Sigmoid colon (tissue), 7 donors: ENCODE measurements at places on chromosomes 2 and 18. TPM values are rescaled to one million over a fixed set of nuclear protein-coding genes. Genes with fewer than 3 reads are reported as not detected.

BOLA3 gene
- total RNA-seq: 26.1 TPM

CXCR1 gene
- total RNA-seq: not detected

SH2D6 gene
- total RNA-seq: not detected

GRCh38 chr2:64021578-64021977 lies 2.4 kb upstream of the VPS54 start:
- H3K27ac ChIP-seq: no peak overlapping the region
- DNase-seq: no peak
- no peaks in the 10 kb centered on the region for H3K27me3 ChIP-seq
- H3K36me3 ChIP-seq: no peaks in the 10 kb centered on the region
- H3K4me3 ChIP-seq: no peak overlapping the region

DNA sequence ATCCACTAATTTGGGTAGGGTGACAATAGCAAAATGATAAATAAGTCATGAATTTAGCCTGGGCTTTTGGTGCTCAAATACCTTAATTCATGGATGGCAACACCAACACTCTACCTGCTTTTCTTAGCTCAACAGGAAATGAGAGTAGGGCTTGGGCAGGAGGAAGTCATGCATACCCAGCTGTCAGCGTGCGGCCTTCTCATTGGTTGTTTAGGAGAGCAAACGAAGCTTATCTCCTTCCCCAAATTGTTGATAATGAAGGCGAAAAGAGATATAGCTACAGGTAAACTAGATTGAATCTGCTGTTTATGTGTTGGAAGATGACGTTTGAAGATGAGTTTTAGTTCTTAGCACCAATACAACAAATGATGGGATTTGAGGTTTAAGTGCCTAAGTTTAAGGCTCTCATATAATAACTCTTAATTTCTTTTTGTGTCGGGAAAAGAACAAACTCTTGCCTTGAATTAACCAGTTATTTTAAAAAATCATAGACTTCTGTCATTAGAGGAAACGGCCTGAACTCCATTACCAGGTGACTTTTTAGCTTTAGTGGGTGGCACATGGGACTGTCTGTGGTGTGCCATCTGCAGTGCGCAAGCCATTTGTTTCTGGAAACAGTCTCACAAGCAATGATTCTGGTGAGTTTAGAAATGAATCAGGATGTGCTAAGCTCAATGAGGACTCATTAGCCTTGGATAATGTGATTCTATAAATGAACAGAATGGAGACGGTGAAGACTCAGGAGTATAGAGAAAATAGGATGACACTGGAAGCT lies 19.8 kb downstream of the MAP4K4 start:
- no peak overlapping the region for H3K4me3 ChIP-seq
- H3K4me1 ChIP-seq: peaks cover 20% of the 10 kb centered on the region
- H3K27ac ChIP-seq: no peak overlapping the region
- no peaks in the 10 kb centered on the region for H3K27me3 ChIP-seq
- H3K36me3 ChIP-seq: no peaks in the 10 kb centered on the region

GRCh38 chr2:63719052-63719451 lies 122.6 kb upstream of the UGP2 start:
- H3K4me1 ChIP-seq: no peaks in the 10 kb centered on the region
- no peak overlapping the region for H3K4me3 ChIP-seq
- H3K27me3 ChIP-seq: no peaks in the 10 kb centered on the region

DNA sequence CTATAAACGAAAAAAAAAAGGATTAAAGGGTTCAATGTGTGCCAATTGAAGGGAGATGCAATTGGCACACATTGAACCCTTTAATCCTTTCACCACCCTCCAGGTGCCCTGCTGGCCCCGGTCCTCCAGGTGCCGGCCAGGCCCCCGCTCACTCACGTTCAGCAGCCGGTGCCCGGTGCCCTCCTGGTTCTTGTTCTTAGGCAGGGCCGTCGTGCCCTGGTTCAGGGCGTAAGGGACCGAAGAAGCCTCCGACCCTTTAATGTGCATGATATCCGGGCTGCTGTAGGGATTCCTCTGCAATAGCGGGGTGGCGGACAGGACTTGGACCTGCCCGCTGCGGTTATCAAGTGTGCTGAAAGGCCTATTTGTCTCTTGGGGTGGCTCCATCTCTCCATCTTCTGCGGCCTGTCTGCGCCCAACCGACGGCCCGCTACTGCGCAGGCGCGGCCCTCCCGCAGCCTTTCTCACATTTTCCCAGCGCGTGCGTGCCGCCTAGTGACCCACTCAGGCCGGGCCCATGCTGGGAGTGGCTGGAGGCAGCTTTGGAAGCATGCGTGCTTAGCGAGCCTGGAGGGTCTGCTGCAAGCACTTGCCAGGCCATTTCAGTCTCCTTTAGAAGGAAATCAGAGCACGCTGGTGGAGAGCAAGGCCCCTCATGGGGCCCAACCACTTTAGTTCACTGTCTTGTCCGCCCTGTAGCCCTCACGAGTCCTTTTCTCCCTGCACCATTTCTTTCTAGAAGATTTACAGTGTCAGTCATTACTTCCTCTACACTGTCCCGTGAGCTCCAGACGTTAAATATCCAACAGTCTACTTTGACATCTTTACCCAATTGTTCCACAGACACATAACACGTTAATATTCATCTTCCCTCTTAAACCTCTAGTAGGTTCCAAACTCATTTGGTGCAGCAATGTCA lies 24.3 kb downstream of the TMEM237 start:
- H3K36me3 ChIP-seq: no peaks in the 10 kb centered on the region
- peaks cover 7% of the 10 kb centered on the region for H3K4me1 ChIP-seq
- no peak overlapping the region for H3K27ac ChIP-seq
- H3K4me3 ChIP-seq: peak overlapping the region; percentile 3
- DNase-seq: peak; percentile 79
